ENCODE measurements at places on chromosomes 6 and 20.
A peak's percentile ranks its signal among the peaks of the same experiment; 100 is the strongest.

- peak; percentile 21 for DNase-seq
Measured at GRCh38 chr20:17536944-17537444, 5.8 kb upstream of the BFSP1 start.

DNA sequence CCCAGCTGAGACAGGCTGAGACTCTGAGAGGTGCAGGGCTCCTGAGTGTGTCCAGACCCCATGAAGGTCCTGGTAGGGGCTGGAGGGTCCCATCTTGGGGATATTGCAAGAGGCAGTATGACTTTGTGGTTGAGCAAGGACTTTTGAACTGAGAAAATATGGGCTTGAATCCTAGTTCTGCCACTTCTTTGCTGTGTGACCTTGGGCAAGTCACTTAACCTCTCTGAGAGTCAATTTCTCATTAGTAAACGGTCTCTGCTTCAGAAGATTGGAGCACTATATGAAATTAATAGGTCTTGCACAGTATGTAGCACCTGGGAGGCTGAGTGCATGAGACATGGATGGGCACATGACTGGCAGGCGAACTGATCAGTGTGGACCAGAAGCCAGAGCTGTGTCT lies 42.7 kb downstream of the TFEB start:
- no peak for DNase-seq

DNA sequence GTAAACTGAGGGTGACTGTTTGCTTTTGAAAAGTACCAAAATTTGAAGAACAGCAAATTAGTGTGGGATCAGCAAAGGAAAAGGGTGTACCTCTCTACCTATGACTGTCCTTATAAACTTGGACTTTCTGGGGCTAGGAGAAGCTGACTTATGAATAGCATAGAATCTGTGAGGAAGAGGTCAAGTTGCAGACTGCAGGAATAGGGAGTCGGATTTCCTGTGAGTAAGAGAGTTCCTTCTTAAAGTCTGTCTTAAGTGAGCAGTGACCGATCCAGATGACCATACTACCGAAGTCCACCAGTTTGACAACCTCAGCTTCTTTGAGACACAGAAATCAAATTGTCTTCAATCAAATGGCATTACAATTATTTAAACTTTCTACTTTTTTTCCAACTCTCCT lies 708.7 kb downstream of the UTRN start:
- DNase-seq, result no peak

DNA sequence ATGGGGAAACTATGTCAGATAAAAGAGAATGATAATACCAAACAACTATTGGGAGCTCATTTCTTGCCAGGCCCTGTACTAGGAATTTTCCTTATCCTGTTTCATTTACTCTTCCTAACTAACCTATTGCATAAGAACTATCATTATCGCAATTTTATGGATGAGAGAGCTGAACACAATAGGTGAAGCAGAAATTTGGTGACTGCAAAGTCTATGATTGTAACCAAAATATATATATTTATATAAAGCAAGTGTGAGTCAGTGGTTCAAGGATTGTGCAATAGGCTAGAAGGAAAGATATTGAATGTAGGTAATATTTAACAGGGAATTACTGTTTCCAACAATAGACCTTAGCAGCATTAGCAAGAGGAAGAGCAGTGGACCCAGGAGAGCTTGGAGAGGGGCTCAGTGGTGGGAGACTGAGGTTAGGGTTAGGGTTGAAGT lies 181.1 kb upstream of the TENT5A start:
- no peak for DNase-seq

GRCh38 chr6:17710331-17710730 lies 3.6 kb upstream of the NUP153 start:
- no peak for DNase-seq

GRCh38 chr6:44932651-44933091 lies 395.5 kb upstream of the RUNX2 start:
- no peak for DNase-seq

DNA sequence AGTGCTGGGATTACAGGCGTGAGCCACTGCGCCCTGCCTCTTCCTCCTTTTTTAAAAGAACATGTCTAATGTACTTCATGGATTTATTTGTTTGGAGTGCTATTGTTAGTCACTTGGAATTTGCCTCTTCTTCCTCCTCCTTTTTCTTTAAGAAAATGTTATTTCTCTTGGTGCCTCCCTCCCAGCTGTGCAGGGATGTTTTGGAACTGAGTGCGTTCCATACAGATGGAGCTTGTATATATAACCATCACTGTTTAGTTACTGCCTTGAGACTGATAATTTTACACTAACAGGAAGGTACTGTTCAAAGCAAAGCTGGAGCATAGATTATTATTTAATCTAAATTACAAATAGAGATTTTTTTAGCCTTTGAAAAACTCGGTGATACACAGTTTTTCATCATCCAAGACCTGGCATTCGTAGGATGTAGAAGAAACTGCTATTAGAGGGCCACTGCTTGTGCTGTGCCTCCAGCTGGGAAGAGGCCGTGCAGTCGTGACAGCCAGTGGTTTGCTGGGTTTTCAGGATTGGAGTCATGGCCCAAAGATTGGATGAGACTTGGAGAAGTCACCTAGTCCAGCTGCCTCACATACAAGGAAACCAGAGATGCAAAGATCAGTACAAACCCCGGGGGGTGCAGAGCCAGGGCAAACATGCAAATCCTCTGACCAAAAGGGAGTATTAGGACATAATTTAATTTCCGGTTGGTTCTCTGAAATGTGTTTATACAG lies 123.1 kb downstream of the PLEKHG1 start:
- no peak for DNase-seq

DNA sequence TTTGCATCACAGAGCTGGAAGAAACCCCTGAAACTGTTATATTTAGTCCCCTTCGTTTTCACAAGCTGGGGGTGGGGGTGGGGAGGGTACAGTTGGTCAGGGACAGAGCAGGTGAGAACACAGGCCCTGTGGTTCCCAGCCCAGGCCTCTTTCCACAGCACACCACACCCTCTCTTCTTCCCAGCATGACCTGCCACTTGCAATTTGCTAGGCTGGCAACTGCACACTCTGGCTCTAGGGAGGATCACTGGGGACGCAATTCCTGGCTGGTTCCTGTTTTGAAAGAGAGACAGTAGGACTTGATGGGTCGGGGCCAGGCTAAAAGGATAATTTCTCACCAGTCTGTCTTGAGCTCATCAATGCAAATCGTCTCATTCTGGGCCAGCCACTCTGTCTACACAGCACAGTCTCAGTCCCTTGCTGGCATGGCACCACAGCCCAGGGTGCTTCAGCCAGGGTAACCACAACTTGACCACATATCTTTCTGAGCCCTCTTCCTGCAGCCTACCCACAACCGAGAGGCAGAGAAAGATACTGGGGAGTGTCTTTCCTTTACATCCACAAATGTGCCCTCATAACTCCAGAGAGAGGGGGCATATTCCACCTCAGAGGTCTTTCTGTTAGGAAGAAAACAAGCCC lies 41.7 kb upstream of the EMILIN3 start:
- no peak for DNase-seq

GRCh38 chr20:16397086-16397485 lies 176.2 kb downstream of the KIF16B start:
- DNase-seq, result no peak

GRCh38 chr6:155014670-155015300 lies 19.7 kb downstream of the TIAM2 start:
- DNase-seq, result no peak

DNA sequence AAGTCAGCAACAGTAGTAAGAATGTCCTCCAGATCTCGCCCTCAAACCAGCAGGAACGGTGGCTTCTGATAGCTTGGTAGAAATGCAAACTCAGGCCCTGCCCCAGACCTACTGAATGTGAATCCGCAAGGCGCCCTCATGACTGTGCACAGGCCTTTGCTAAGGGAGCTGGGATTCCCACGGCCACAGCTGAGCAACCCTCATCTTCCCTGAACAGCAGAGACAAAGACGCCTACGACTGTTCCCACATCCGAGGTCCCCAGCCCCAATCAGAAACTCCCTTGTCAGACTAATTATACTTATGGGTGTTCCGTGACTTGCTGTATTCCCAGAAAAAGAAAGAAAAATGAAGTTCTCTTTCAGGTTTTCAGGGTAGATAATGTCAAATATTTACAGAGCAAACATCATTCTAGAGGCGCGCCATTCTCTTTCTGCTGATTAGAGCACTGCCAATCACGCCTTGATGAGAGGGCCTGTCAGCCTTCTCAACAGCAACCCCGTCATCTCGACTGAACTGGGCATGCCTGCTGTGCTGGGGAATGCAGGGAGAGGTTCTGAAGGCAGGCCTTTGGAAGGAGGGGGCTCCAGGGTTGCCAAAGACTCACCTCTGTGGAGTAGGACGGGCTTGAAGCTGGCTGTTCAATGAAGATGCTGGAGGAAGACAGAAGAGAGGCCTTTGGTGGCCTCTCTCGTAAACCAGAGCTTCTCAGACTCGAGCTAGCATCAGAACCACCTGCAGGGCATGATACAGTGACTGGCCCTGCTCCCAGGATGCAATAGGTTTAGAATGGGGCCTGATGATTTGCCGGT lies 79.9 kb downstream of the ZNF217 start:
- no peak for DNase-seq

GRCh38 chr6:27188061-27188884 lies 59.2 kb upstream of the PRSS16 start:
- peak; percentile 19 for DNase-seq

- DNase-seq, result no peak
Measured at GRCh38 chr20:25592135-25592852, 7.0 kb upstream of the NINL start.

- no peak for DNase-seq
Measured at GRCh38 chr6:16727996-16728395, 33.3 kb downstream of the ATXN1 start.

DNA sequence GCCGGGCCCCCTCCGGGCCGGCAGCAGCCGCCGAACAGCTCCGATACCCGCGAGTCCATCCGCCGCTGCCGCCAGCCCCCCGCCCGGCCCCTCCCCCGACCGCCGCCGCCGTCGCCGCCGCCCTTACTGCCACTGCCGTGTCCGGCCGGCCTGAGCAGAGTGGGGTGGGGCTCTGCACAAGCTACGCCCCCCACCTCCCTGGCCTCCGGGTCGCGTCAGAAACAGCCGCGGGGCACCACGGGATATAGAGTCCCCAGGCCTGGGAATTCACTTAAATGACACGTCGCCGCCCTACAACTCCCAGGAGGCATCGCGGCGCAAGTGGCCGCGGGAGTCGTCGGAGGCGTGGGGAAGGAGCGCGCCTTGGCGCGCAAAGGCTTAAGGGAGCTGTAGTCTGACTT lies at the start of gene GTPBP2:
Gene GTPBP2, minus strand, starts transcription at position 161 of the 401 bp plus-strand sequence. Its CDS starts 102 bp downstream, at position 59.
- DNase-seq, result peak; percentile 94

DNA sequence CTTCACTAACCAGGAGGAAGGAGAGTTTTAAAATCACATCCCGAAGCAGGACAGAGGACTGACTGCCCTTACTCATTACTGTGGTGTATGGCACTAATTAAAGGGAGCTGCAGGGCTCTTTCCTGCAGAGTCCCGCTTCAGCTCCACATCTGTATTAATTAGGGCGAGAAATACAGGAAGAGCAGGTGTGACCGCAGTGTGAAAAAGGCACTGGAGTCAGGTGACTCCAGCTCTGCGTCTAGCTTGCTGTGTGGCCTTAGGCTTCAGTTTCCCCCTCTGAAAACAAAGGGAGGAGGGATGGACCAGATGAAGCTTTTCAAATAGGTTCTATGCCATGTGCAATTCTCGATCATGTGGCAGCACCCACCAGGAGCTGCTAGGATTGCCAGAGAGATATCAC lies 34.0 kb downstream of the KIAA1755 start:
- no peak for DNase-seq

- no peak for DNase-seq
Measured at GRCh38 chr6:30100585-30101443, 12.1 kb downstream of the TRIM31 start.

DNA sequence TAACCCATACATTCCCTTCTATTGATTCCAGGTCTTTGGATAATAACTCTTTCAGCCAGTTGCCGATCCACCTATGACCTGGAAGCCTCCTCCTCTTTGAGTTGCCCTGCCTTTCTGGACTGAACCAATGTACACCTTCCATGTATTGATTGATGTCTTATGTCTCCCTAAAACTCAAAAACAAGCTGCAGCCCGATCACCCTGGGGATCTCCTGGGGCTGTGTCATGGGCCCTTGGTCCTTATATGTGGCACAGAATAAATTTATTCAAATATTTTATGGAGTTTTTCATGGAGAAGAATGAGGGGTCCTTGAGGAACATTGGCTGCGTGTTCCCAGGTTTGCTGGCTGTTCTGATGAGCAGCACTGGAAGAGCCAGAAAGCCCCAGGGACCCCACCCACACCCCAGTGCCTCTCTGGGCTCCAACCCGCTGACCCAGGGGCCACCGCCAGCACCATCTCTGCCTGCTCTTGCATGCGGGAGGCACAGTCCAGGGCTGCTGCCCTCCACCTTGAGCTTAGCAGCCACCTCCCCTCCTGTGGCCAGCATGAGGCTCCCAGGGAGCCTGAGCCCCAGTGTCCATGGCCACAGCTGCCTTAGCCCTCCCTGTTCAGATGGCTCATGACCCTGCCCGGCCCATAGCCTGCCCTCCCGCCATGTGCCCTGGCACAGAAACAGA lies 36.5 kb upstream of the CST7 start:
- no peak for DNase-seq

Data from stimulated activated CD8-positive, alpha-beta memory T cell treated with anti-CD3 and anti-CD28 coated beads, Interleukin-12 subunit alpha, Interleukin-12 subunit beta, amount 100 ng/mL, for 4 hours (primary cell).